Smooth muscle cell of the pulmonary artery (primary cell): ENCODE measurements at places on chromosomes 4 and X. TPM values are rescaled to one million over a fixed set of nuclear protein-coding genes. Genes with fewer than 3 reads are reported as not detected.

The USP26 gene
- not detected in 2 replicates for total RNA-seq

The USP17L12 gene
- not detected in 2 replicates for total RNA-seq

The LEF1 gene
- 0.20 TPM in 1 of 2 replicates, not detected in the other for total RNA-seq

The RHOXF1 gene
- not detected in 2 replicates for total RNA-seq

The REELD1 gene
- not detected in 2 replicates for total RNA-seq

The PAGE3 gene
- total RNA-seq, result not detected in 2 replicates

The RPS6KA6 gene
- 2.3 and 3.1 TPM in 2 replicates for total RNA-seq

The NXT2 gene
- 6.8 and 10.3 TPM in 2 replicates for total RNA-seq
